ENCODE measurements at places on chromosomes 13 and 19.

- no peak for DNase-seq
Measured at GRCh38 chr13:97715763-97716162, 237.7 kb upstream of the IPO5 start.

DNA sequence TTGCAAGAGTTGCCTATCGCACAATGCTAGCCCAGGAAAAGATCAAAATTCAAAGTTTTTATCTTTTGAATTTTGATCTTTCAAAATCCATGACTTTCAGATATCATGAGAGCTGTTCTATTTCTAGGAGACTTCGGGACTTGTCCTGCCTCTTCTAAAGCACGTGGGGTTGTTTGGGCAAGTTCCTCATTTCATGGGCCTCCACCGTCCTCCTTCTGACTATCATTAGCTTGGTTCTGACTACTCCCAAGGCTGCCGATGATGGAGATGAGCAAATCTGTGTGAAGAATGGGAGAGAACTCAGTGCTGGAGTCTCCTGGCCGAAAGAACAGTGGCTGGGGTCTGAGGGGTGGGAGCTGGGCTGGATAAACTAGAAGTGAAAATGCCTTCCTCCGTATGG, 86.5 kb downstream of the COL4A1 start:
- DNase-seq, result no peak

GRCh38 chr13:99228737-99229691, 28.4 kb downstream of the UBAC2 start:
- DNase-seq, result no peak

GRCh38 chr13:25024175-25024574, 71.8 kb upstream of the PABPC3 start:
- no peak for DNase-seq

GRCh38 chr13:32019612-32020233, 11.9 kb upstream of the FRY start:
- DNase-seq, result peak; percentile 58

DNA sequence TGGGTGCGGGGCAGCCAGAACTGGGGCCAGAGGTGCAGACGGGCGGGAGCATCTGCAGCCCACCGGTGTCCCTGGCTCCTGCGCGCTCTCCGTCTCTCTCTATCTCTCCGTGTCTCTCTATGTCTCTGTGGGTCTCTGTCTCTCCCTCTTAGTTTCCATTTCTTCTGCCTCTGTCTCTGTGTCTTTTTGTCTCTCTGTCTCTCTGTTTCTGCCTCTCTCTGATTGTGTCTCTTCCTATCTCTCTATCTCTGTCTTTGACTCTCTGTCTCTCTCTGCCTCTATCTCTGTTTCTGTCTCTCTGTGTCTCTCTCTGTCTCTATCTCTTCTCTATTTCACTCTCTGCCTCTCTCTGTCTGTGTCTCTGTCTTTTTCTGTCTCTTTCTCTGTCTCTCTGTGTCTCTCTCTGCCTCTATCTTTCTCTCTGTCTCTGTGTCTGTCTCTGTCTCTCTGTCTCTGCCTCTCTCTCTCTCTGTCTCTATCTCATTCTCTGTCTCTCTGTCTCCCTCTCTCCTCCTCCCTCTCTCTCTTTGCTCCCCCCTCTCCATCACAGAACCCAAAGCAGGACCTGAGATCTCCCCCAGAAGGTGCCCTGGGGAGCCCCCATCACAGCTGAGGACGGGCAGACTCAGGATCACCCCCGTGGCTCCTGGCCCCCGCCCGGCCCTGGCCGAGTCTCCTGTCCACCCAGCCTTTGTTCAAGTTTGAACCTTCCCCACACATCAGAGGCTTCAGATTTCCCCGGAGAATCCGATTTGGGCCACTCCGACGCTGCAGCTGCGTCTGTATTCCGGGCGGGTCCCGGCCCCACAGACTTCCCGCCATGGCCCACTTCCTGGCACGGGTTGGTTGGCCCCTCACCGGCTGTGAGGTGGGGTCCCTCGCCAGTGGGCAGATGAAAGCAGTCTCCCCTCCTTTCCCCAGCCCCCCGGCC, 48.6 kb upstream of the TCF3 start:
- no peak for DNase-seq

DNA sequence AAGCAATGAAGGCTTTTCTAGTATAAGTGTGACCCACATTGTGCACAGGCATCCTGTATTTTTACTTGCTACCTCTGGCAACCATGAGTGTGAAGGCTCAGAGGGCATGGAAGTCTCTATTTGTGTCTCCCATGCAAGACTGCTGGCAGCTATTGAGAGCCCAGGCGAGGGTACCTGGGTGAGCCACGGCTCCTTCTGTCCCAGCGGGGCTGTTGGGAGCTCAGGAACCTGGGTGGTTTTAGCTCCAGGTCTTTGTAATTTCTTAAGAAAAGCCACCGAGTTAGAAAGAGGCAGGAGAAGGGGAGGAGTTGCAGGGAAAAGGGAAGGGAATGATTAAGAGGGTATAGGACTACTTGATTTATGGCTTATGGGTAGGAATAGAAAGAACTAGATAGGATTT, 190.4 kb upstream of the SOX1 start:
- DNase-seq, result no peak

All from WTC11 (cell line).